Activated CD4-positive, alpha-beta T cell treated with anti-CD3 and anti-CD28 coated beads, Interleukin-10, Interleukin-2, amounts not matched to agents 100 ng/mL and 50 ng/mL, durations not matched to agents 16 hours and 8 hours (primary cell): ENCODE measurements at places on chromosomes 6 and 20.

DNA sequence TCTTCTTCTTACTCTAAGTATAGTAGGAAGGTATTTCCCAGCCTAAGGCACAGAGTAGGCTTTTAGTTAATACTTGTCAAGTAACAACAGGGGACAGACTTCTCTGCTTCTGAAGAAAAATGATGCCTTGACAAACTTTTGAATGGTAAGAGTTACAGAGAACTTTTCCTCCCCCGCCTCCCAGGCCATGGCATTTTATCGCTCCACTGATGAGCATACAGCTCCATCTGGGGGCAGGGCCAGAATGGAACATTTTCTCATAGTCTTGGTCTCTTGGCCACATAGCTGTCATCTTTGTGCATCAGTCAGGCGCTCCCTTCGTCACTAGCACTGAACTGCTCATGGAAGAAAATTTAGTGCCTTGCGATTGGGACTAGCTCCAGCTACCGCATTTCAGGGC, 1066.8 kb upstream of the CITED2 start:
- DNase-seq: peak; percentile 2

GRCh38 chr6:144782634-144783033, 497.5 kb downstream of the UTRN start:
- DNase-seq: peak; percentile 13

DNA sequence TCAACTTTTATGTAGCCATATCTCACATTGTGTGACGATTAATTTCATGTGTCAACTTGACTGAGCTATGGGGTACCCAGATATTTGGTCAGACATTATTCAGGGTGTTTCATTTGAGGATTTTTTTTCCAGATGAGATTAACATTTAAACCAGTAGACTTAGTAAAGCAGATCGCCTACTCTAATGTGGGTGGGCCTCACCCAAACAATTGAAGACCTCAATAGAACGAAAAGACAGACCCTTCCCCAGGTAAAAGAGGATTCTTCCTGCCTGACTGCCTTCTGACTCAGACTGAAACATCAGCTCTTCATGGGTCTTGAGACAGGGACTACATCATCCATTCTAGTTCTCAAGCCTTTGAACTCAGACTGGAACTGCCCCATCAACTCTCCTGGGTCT, 231.7 kb upstream of the SASH1 start:
- DNase-seq: no peak

DNA sequence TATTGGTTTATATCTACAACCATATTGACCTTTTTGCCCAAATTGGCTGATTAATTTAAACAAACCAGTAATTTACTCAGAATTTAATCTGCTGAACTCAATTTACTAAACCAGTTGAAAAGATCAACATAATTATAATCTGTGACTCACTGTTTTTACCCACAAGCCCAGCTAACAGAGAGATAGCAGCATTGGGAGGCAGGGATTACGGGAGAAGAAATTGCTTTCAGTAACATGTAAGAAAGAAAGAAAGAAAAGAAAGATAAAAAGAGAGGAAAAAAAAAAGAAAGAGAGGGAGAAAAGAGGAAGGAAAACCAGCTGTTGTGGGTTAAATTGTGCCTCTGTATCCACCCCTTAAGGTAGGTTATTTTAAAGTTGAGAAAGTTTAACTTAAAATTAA, 13.3 kb upstream of the RHAG start:
- DNase-seq: no peak

- DNase-seq: no peak
Measured at GRCh38 chr6:69279805-69280204, 517.0 kb downstream of the LMBRD1 start.

DNA sequence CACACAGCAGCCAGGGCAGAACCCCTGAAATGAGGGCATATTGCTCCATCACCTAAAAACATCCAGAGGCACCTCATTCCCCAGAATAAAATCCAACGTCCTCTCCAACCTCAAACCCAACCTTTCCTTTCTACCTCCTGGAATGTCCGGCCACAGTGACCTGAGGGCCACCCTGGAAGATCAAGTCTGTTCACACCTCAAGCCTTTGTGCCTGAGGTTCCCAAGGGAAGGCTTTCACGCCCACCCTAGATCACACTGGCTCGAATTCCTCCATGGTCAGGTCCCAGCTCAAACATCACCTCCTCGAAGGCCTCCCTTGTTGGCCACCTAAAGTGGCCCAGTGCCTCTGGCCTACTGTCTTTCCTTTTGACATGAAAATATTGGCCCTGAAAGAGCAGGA, 88.9 kb downstream of the ZMYND8 start:
- DNase-seq: no peak

DNA sequence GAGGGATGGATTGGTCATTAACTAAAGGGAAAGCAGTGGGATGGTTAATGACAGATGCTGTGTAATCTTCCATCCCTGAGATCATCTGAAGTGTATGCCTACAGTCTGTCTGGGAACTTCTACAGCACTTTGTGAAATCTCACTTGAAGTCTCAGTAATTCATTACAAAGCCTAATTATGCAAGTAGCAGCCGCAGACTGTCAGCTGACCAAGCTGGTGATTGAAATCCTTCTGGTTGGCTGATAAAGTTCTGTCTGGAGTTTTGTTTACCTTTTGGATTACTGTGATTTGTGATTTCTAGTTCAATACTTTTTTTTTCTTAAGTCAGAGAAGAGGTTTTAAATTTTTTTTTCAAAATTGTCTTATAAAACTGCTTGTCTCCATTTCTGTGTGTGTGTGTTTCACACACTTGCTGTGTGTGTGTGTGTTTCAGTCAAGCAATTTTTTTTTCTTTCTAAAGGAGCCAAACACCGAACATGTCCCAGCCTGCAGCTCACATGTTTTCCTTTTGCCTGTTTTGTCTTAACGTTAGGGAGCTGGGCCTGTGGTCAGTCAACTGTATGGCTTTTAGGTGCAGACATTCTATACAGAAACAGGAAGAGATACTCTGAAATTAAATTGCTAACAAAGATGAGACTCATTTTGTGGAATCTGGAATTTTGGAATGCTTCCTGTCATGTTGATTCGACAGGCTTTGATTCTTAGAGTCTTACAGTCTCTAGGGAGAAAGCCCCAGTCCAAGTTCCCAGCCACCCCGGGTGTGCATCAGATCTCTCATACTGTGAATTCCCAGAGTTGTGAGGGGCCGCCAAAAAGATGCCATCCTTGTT, 28.5 kb upstream of the ADGRF4 start:
- no peak for DNase-seq

GRCh38 chr20:11492846-11493245, 424.8 kb upstream of the BTBD3 start:
- DNase-seq: no peak

GRCh38 chr6:111573892-111574797, 31.5 kb downstream of the TRAF3IP2 start:
- peak; percentile 56 for DNase-seq

DNA sequence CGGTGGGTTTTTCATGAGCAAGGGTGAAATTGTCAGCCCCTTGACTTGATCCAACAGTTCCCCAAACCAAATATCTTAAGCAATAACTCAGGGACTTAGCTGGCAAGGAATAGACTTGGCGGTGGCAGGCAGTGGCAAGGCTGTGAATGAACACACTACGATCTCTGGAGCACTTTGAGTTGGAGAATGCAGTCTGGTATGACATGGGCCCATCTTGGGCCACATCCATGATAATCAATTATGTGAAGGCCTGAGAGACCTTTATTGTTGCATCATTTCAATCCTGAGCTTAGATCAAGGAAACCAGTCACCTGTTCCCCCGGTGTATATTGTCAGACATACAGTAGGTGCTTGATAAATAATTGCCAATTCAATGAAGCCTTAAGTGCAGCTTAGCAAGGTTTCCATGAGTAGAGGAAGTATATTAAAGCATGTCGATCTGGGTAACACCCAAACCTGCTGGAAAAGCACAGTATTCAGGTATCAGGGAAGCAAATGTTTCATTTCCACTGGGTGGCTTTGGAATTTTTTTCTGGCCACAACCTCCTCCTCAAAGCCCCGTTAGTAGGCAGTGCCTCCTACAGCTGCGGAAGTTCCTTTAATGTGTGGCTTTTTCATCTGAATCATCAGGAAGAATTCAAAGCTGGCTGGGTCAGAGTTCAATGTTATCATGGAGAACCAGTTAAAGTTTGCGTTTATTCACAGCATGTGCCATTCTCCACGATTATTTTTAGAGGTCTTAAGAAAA, 10.2 kb downstream of the CASS4 start:
- DNase-seq: no peak

GRCh38 chr6:3405679-3406078, 51.2 kb downstream of the SLC22A23 start:
- DNase-seq: no peak

- DNase-seq: no peak
Measured at GRCh38 chr6:151464702-151465101, 12.8 kb upstream of the RMND1 start.

GRCh38 chr6:107712665-107713551, 111.2 kb downstream of the SCML4 start:
- peak; percentile 84 for DNase-seq

- DNase-seq: no peak
Measured at GRCh38 chr6:115817161-115817560, 243.5 kb downstream of the FRK start.

- no peak for DNase-seq
Measured at GRCh38 chr6:163327921-163328320, 86.6 kb upstream of the QKI start.

- DNase-seq: no peak
Measured at GRCh38 chr20:56001106-56001785, 4.1 kb downstream of the CBLN4 start.

GRCh38 chr6:154509421-154510143, 903 bp downstream of the CNKSR3 start:
- no peak for DNase-seq

DNA sequence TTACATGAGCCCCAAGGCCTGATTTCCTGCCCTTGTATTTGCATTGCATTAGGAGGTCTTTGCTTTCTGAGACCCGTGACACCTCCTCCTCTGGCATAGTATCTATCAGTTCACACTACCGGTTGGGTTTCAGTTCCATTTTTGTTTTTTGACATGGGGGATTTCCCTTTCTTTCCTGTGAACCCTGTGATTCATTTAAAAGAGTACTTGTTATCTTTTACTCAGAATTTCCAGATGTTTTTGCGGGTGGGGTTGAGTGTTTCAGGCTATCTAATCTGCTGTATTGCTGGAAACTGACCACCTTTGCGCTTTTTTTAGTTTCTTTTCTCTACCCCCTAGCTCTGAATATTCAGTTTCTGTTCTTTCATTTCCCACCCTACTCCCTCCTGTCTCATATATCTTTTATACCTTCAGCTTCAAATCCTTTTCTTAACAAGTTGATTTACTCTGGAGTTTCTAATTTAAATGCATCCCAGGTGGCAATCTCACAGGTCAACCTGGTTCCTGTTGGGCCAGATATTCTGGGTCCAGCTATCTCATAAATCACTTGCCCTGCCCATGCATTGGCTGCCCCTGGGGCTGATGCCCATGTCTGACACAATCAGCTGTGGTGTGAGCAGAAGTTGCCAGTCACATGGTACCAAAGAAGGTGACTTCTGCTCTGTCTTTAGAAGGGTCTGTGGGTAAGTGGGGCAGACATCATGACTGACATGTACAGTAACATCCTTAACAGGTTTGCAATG, 14.3 kb upstream of the NCOA3 start:
- peak; percentile 97 for DNase-seq

DNA sequence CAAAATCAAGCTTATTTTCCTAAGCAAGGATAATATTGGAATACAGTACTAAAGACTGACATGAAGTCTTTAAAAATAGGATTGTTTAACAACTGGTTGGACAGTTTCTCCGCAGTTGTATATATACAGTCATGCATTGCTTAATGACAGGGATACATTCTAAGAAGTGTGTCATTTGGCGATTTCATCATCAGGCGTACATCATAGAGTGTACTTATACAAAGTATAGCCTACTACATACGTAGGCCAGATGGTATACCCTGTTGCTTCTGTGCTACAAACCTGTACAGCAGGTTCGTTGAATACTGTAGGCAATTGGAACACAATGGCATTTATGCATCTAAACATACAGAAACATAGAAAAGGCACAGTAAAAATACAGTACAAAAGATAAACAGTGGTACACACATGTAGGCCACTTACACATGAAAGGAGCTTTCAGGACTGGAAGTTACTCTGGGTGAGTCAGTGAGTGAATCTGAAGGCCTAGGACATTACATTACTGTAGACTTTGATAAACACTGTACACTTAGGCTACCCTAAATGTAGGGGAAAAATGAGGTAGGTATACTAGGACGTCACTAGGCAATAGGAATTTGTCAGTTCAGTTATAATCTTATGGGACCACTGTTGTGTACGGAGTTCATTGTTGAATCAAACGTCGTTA, 20.1 kb downstream of the HECA start:
- DNase-seq: no peak

GRCh38 chr6:30127238-30128093, 8.5 kb upstream of the TRIM40 start:
- no peak for DNase-seq

GRCh38 chr20:17653835-17654648, 28.0 kb downstream of the RRBP1 start:
- DNase-seq: no peak

DNA sequence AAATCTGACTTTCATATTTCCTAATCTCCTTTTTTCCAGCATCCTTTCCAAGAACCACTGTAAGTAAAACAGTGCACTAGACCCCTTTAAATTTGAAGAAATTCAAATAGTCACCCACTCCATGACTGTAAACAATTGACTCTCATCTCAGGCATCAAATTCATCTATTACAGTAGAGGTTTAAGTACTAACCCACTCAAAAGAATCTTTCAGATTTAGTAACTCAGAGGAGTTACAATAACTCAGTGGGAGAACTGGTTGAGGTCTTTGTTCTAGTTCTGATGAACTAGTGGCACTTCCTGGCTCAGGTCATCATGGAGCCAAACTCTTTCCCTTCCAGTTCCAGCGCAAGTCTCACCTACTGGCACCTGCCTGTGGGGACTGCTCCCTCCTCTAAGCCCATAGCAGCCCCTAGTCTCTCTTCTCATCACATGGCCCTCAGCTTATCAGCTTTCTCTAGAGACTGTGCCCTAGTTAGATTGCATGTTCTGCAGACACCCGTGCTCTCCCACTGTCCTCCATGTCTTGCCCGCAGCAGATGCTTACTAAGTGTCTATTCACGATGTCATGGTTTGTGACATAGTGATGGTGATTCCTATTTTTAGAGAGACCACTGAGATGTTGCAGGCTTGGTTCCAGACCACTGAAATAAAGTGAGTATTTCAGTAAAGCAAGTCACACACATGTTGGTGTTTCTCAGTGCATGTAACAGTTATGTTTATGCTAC, 196.2 kb downstream of the TBC1D7 start:
- DNase-seq: peak; percentile 7

DNA sequence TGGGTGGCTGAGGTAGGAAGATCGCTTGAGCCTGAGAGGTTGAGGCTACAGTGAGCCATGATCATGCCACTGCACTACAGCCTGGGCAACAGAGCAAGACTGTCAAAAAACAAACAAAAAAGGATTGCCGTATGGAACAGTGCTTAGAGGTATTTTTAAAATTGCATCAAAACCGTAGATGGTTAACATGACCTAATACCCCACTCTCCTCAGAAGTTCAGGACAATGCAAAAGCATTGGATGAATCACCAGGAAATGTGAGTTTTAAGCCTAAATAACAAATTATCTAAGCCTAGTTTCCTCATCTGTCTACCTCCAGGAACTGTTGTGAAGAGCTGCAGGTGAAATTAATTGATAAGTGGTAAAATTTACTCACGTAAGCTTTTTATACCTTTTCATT, 123.8 kb upstream of the ID4 start:
- DNase-seq: no peak
